ENCODE measurements at places on chromosomes 3 and 15.

DNA sequence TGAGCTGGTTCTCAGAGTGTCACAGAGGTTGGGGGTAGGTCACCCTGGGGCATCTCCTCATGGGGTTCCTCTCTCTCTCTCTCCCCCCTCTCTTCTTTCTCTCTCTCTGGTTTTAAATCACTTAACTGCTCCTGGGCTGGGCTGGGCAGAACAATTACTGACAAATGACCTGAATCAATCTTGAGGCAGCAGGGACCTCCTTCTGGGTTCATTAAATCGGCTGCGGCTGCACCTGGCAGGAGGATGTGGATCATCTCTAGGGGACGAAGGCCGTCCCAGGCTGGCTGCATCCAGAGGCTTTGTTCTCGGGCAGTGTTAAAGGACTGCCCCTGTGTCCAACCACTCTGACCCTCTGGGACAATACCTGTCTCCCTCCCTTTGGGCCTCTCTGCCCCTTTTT lies 143.1 kb downstream of the TLE3 start:
- no peak for DNase-seq

GRCh38 chr3:4738737-4739274 lies 240.4 kb upstream of the BHLHE40 start:
- peak; percentile 83 for DNase-seq

DNA sequence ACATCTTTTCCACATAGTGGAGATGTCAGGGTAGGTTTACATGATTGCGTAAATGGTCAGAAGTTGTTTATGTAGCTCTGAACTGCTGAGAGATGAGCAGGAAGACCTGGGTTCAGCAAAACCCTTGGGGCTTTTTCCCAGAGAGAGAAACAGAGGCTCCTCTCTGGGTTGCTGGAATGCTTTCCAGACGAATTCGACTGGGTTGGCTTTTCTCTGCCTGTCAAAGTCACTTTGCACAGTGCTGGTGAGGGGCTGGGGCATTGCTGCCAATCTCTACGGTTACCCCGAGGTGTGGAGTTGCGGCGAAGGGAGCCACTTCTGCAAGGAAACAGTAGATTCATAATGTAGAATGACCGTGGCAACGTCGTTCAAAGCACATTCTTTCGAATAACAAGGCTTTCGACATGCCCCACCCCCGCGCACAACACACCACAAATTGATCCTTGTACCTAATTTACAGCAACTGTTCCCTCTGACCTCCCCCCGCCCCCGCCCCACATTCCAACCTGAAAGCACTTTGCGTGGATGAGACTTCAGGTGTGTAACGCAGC lies 950 bp upstream of the CNTN4 start:
- no peak for DNase-seq

DNA sequence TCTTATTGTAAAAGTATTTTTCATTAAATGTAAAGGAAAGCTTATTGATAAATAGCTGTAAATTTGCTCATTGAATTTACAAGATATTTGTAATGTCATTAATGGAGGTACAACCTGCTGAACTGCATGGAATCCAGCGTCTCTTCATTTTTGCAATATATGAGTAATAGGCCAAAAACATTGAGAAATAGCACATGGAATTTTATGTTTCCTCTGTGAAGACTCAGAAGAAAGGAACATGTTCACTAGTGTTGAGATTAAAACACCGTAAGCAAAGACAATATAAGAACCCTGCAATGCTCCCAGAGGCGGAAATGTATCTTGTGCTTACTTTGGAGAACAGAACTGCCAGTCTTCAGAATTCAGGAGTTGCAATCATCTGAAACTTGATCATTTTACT lies 167.6 kb downstream of the ALDH1A2 start:
- no peak for DNase-seq

- DNase-seq, result no peak
These were observed 61.7 kb downstream of the TMEM212 start for GRCh38 chr3:171904829-171905228.

- no peak for DNase-seq
These were observed 108.1 kb upstream of the MELTF start for GRCh38 chr3:197137751-197138150.

GRCh38 chr3:27145719-27146118 lies 223.5 kb downstream of the NEK10 start:
- DNase-seq, result no peak

DNA sequence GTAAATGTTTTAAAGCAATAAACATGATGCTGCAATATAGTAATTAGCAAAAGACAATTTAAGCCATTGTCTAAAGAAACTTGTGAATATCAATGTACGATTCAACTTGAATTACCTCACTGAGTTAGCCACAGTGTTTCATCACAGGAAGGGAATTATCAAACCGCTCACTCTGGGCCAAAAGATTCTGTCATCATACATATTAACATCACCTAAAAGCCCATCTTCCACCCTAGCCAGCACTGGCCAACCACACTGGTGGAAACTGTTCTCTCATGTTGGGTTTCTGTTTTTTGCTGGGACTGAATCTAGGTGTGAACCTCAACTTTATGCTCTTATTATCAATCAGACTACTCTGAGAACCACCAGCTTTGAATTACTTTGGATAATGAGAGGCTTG lies 497.7 kb upstream of the THBS1 start:
- peak; percentile 17 for DNase-seq

- no peak for DNase-seq
These were observed 269.7 kb upstream of the THRB start for GRCh38 chr3:24764236-24764915.

- no peak for DNase-seq
These were observed 77.4 kb downstream of the CHCHD6 start for GRCh38 chr3:126781406-126781805.

DNA sequence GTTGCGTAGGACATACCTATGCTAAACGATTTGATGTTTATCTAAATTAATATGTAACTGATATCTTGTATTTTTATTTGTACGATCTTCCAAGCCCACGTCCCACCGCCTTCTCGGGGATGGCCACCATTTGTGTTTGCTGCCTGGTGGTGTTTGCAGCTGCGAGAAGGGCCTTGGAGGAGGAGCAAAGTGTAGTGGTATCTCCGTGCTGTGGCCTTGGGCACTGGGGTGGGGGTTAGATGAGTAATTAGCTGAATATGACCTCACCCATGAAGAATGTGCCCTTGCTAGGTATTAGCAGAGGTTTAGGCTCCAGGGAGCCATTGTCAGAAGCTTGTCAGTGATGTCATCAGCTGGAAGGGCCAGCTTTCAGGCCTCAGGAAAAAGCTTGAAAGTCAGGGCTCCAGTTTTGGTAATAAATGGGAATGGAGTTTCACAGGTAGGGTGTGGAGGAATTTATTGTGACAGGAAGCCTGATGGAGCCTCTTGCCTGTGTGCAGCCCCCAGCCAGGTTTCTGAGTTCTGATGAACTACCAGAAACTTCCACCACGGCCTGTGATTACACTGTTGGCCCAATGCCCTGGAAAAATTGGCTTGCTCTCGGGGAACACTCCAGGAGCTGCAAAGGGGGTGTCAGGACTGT lies 41.0 kb downstream of the FLNB start:
- peak; percentile 99 for DNase-seq

DNA sequence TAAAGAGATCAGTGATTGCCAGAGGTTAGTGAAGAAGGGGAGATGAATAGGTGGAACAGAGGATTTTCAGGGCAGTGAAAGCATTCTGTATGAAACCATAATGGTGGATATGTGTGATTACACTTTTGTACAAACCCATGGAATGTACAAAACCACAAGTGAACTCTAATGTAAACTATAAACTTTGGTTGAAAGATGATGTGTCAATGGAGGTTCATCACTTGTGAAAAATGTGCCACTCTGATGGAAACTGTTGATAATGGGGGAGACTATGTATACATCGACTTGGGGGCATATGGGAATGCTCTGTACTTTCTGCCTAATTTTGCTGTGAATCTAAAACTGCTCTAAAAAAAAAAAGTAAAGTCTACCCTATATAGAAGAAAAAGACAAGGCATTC lies 68.7 kb upstream of the ARHGEF3 start:
- DNase-seq, result no peak

DNA sequence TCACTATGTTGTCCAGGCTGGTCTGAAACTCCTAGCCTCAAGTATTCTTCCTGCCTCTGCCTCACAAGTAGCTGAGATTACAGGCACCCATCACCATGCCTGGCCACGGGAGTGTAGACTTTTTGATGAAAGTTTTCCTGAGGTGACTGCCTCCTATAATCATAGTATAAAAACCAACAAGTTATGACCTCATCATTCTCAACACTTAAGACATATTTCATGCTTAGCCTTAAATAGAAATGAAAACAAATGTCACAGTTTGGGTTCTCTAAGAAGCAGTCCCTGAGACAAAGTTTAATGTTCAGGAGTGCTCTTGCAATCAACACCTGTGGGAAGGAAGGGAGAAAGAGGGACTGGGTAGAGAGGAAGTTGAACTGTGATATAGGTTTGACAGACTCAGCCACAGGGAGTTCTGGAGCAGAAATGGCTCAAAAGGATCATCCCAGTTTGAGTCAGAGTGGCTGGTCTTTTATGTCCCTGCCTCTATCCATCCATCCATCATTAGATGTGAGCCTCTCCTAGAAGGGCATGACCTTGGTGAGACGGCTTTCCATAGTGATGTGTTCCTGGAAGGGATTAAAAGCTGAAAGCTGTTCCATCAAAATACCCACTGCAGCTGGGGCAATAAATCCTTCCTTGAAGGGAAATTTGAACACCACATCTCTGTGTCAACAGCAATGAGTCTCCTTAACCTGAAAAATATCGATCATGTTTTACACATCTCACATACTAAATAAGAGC lies 16.2 kb upstream of the ABHD5 start:
- no peak for DNase-seq

GRCh38 chr3:134677196-134677986 lies 26.6 kb upstream of the KY start:
- DNase-seq, result no peak

DNA sequence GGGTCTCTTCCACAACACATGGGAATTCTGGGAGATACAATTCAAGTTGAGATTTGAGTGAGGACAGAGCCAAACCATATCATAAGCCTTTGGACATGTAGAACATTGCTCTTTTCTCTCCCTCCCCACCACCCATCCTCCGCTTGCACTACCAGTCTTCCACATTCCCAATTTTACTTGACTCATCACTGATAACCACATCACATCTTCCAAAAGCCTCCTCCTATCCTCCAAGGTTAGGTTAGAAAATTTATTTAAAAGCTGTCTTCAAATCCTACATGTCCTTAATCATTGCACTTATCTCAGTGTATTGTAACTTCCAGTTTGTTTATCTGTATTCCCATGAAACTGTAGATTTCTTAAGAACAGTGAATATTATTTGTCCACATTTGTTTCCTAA lies 10.4 kb downstream of the ZBED2 start:
- peak; percentile 24 for DNase-seq

GRCh38 chr3:139689708-139690228 lies 12.0 kb upstream of the NMNAT3 start:
- no peak for DNase-seq

DNA sequence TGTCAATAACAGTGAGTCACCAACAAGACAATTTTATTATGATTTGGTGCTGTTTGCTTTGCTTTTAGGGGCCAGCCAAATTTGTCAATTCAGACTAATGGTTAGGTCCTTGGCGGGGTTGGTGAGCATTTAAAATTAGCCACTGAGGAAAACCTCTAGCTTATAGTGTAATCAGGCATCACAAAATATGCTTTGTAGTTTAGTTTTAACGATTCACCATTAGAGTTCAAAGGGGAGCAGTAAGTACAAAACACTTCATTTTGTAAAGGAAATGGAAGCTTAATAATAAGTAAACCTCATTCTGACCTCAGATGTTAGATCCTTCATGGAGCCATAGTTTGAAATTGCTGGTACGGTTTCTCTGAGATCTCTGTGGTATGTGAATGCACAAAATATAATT lies 218.4 kb upstream of the GOLIM4 start:
- no peak for DNase-seq

- no peak for DNase-seq
These were observed 199.5 kb upstream of the TPRG1 start for GRCh38 chr3:188972310-188972709.

GRCh38 chr3:182644013-182644412 lies 149.3 kb upstream of the ATP11B start:
- DNase-seq, result no peak

DNA sequence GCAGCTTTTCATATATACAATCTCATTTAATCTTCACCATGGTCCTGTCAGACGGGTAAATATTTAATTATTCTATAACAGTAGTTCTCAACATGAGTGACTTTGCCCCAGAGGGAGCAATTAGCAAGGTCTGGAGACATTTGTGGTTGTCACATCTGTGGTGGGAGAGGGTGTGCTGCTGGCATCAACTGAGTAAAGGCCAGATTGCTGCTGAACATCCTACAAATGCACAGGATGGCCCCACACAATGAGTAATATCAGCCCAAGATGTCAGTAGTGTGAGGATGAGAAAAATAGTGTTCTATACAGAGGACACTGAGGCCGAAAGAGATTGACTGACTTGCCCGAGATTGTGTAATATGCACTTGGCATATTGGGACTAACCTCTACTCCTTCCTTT lies 156.0 kb downstream of the AGBL1 start:
- DNase-seq, result no peak

GRCh38 chr3:112027142-112027541 lies 7.4 kb upstream of the TMPRSS7 start:
- DNase-seq, result no peak

- no peak for DNase-seq
These were observed 11.4 kb upstream of the PRR20G start for GRCh38 chr3:127299276-127299675.

DNA sequence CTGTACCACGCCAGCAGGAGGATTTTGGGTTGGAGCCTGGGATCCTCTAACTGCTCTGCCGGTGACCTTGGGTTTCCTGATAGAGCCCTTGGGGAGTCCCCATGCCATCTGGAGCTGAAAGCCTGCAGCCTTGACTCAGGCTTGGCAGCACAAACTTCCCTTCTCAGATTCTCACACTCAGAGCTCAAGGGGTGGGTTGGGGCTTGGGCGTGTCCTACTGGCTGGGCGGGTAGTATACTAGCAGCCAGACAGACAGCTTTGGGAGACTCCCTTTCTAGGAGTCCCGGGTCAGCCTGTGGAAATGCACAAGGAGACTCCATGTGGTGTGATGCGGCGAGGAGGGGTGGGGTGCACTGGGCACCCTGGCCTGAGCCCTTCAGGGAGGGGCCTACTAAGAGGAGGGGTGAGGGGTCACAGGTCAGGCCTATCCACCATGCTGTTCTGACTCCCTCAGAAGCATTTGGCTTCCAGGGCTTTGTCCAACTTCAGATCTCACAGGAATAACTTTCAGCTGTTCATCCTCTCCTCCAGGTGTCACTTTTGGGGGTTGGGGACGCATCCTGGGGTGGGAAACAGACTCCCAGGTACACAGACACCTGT lies 21.6 kb upstream of the PLXNA1 start:
- DNase-seq, result no peak

All from kidney tubule cell (primary cell).